ENCODE measurements at places on chromosomes 2 and 18.

DNA sequence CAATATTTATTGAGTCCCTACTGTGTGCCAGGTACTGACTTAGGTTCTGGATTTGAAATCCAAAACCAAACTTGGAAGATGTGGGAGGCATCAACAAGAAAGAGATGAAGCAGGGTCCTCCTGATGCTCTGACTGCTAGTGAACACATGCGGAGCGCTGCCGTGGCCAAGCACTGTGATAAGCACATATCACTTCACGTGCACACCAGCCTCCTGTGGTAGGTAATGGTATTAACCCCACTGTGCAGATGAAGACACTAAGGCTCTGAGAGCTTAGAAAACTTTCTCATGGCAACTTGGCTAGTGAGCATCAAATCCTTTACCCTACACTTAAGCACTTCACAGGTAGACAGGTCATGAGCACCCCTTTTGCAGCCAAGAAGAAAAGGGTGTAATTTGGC lies 216.1 kb downstream of the HAUS1 start:
- DNase-seq = no peak

GRCh38 chr2:172985139-172985892 lies 90.3 kb upstream of the MAP3K20 start:
- no peak for DNase-seq

DNA sequence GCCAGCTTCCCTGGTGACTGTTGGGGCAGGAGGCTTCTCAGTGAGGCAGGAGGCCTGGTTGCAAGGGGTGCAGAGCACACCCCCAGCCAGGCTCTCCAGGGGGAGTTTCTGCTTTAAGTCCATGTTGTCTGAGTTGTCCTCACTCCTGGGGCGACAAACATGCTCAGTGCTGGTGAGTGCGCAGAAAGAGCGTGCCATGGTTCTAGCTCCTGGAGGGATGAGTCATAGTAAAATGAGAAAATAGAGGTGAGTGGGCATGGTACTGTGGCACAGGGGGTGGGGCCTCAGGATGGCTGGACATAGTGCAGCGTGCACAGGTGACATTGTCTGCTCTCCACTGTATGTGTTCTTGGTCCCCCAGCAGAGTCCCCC lies 457.2 kb upstream of the HS6ST1 start:
- no peak for DNase-seq

GRCh38 chr2:4604767-4605166 lies 901.4 kb downstream of the DCDC2C start:
- no peak for DNase-seq

GRCh38 chr18:55999641-56000040 lies 411.6 kb upstream of the TCF4 start:
- DNase-seq = no peak

DNA sequence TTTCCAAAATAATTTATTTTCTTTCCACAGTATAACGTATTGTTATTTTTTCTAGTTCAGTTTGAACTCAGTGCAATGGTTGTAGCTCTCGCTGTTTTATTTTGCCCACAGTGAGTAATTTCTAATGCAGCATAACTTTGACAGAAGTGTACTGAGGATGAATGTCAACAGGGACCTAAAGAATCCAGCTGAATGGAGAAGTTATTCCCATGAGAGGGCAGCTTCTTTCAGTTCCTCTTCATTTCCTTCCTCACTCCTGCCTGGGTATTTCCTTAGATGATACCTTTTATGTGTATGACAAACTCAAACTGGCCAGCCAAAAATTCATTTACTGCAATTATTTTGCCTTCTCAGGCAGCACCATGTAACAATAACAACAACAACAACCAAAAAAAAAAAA lies 1223.1 kb upstream of the ZEB2 start:
- no peak for DNase-seq

GRCh38 chr2:230422149-230422548 lies 6.1 kb downstream of the SP100 start:
- DNase-seq = no peak

All from Kasumi-1 (cell line).